ENCODE measurements at places on chromosomes 4 and X.

GRCh38 chr4:878796-879728 is 53.1 kb downstream of the GAK start:
- DNase-seq = no peak

DNA sequence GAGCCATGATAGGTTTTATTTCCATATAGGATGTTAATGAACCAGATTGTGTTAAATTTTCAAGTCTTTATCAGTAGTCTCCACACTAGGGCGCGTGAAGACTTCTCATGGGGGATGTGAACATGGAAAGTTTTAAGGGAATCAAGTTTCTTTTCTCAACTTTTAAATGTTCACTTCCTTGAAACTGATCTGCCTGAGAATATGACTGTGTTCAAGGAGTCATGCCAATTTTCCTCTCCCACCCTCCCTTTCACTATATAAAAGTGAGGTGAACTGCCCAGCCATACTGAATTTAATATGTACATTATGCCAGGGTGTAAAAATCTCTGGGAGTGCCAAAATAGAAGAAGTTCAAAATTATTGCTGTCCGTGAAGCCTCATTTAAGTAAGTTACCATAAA is 30.4 kb upstream of the HPGDS start:
- no peak for DNase-seq

DNA sequence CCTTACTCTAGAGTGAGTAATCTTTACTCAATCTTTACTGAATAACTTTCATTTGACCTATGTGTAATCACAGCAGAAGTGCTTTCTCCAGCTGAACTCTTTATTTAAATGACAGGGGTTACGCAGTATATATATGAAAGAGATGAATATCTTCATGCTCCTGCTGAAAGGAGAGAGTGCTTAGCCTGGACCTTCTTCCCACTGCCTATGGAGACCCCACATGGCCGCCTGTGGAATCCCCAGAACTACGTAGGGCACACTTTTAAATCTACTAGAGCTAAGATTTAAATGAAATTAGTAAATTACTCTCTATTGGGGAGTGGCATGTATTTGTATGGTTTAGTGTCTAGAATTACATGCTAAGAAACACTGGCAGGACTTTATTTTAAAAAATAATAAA is 391.2 kb downstream of the ANKRD50 start:
- no peak for DNase-seq

GRCh38 chr4:29559286-29559685 is 1160.9 kb upstream of the PCDH7 start:
- DNase-seq = no peak

GRCh38 chrX:46376246-46376885 is 168.9 kb downstream of the ZNF674 start:
- no peak for DNase-seq

GRCh38 chrX:53659039-53659438 is 27.5 kb downstream of the HUWE1 start:
- DNase-seq = no peak

DNA sequence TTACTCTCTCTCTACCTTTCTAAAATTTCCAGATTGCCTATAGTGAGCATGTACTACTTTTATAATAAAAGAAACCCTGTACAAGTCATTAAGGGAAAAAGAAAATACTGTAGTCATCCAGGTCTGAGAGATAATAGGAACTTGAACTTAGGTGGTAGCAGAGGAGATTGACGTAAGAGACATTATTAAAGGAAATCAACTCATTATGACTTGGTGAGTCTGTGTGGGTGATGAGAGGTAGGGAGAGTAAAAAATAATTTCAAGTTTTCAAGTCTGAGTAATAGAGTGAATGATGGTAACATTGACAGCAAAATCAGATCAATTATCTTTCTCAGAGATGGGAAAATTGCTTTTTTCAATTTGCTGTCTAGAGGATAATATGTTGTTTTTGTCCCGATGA is 44.0 kb upstream of the ZCCHC12 start:
- DNase-seq = no peak

Measured in activated CD8-positive, alpha-beta memory T cell treated with anti-CD3 and anti-CD28 coated beads for 1 hour (primary cell).